ENCODE measurements at places on chromosomes 11 and 22. TPM values are rescaled to one million over a fixed set of nuclear protein-coding genes. Genes with fewer than 3 reads are reported as not detected.
A peak's percentile ranks its signal among the peaks of the same experiment; 100 is the strongest.

- no peak for DNase-seq
Measured at GRCh38 chr11:19560156-19560555, 152.5 kb upstream of the NAV2 start.

DNA sequence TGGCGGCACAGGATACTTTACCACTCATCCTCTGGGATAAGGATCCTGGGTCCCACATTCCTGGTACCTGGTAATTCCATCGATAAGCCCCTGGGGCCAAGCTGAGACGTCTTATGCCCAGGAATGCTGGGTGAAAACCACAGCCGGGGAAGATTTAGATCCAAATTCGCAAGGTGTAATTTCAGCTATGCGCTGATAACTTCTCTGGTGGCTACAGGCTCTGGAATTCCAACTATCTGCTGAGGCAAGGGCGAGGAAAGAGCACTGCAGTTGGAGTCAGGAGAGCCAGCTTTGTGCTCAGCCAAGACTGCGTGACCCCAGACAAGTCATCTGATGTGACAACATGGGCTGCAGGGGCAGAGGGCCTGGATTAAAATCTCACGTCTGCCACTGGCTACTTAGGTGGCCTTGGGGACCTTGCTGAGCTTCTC is 9.9 kb upstream of the MYEOV start:
- no peak for DNase-seq

DNA sequence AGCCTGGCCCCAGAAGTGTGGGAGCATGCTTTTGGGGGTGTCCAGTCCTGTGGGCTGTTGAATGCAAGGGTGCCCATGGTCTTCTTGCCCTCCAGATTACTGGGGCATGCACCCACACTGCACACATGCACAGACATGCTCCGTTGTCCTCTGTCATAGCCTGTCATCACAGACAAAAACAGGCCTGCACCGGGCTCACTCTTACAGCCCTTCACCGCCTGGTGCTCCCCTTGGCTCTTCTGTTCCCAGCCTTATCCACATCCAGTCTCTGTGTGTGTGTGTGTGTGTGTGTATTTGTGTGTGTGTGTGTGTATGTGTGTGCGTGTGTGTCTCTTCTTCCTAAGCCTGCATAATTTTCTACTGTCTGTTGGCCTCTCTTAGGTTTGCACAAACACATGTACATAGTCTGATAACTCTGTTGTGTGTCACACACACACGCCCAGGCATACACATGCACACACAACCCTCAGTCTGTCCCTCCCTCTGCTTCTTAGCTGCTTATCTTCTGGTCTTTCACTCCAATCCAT is 23.4 kb upstream of the NECTIN1 start:
- no peak for DNase-seq

- no peak for DNase-seq
Measured at GRCh38 chr11:61150706-61151544, 10.3 kb downstream of the VPS37C start.

- DNase-seq, result no peak
Measured at GRCh38 chr11:77299528-77299993, 1.9 kb downstream of the GDPD4 start.

- no peak for DNase-seq
Measured at GRCh38 chr22:40397396-40397795, 27.0 kb downstream of the SGSM3 start.

DNA sequence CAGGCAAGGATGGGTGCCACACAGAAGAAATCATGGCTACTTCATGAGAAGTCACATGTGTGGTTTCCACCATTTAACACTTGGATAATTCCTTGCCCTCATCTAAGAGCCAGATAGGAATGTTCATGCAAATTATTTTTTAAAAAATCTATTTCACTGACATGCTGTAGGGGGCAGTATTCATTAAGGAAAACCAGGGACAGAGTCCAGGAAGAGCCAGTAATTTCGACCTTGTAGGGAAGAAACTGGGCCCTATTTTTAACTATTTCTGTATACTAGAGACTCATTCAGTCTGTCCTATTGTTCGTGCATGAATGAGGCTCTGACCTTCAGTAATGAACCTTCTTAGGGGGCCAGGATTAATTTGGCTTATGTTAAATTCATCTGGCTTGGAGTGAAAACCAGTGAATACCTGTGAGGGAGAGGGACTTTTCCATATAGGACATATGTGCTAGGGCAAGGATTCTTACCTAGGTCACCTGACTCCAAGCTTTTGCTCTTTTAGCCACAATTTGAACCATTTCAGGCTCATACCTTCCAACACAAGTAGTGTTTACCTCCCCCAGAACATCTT is 192.7 kb downstream of the NAV2 start:
- peak; percentile 57 for DNase-seq

GRCh38 chr22:28907311-28908008 is 24.1 kb downstream of the ZNRF3 start:
- no peak for DNase-seq

DNA sequence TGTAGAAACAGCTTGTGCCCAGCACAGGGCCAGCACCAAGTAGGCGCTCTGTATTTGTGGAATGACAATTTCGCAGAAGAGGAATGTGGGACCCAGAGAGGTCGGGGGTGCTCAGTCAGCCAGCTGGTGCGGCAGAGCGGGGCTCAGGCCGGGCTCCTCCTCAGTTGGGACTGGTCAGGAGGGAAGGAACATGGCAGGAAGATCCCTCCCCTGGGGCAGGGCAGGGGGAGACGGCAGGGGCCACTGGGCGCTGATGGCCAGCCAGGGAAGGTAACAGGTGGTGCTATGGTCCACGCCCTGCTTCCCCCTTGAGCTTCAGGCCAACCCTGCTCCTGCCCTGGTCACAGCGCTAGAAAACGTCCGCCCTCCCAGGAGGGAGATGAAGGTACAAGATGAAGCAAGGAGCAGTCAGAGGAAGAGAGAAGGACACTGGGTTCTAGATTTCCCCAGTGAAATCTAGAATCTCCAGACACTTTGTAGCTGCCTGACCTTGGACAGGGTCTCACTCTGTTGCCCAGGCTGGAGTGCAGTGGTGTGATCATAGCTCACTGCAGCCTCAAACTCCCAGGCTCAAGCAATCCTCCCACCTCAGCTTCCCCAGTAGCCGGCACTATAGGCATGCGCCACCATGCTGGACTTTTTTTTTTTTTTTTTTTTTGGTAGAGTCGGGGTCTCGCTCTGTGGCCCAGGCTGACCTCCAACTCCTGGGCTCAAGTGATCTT is 13.5 kb upstream of the SPI1 start:
- DNase-seq, result no peak

- DNase-seq, result no peak
Measured at GRCh38 chr22:24389680-24390079, 37.7 kb upstream of the ADORA2A start.

DNA sequence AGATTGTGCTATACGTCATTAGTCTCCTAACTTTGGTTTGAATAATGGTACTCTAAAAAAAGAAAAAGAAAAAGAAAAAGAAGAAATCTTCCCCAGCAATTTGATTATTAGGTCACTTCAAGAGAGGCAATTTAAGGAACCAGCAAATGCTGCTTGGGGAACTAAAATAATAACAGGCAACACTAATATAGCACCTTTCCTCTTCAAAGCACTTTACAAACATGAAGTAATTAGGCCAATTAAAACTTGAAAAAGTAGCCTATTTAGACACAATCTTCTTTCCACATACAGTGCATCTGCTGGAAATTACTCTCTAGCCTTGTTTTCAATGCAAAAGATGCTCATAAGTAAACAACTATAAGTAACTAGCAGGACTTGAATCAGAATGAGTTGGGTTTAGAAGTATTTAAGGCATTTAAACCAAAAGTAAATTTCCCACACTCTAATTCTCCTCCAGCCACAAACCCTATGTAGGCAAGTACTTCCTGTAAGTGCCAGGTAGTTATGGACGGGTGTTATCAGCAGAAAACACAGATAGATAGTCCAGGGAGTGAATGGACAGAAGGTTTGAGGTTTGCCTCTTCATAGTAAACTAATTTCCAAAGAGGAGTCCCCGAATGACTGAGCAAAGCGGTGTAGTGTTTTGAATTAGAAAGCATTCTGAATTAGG is 44.5 kb downstream of the LRRC4C start:
- no peak for DNase-seq

- DNase-seq, result no peak
Measured at GRCh38 chr22:35152316-35152715, 86.4 kb downstream of the ISX start.

DNA sequence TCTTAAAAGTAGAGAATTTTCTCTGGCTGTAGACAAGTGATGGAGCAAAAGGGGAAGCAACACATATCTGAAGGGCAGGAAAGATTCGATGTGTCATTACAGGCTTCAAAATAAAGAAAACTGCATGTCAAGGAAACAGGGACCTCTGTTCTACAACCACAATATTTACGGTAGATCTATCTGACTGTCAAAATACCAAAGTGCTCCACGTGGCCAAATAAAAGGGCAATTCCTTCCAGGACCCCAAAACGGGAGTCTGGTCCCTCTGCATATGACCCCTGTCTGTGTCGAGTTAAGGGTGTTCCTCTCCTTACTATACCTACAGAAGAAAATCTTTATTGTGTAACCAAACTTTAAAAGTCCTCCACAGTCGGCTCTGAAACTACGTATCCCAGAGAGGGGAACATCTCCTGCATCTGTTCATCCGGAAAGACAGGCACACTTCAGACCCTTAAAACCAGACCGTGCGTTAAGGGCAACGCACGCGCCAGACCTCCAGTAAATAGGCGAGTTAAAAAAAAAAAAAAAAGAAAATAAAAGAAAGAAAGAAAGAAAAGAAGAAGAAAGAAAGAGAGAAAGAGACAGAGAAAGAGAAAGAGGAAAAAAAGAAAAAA is 756 bp downstream of the CLNS1A start:
- DNase-seq, result no peak

Gene SHANK2
- total RNA-seq, result 0.86 TPM

Gene APOBEC3B
- total RNA-seq, result 2.2 TPM

Gene WNT7B
- 0.64 TPM for total RNA-seq

Gene TENM4
- 21.3 TPM for total RNA-seq

Gene OR8D4
- total RNA-seq, result not detected
